ENCODE measurements at places on chromosomes 13 and 19.

- H3K27ac ChIP-seq = no peak overlapping the region
- DNase-seq = no peak
- no peaks in the 10 kb centered on the region for H3K36me3 ChIP-seq
- no peaks in the 10 kb centered on the region for H3K27me3 ChIP-seq
- peaks cover 38% of the 10 kb centered on the region for H3K4me1 ChIP-seq
Measured at GRCh38 chr13:51834581-51835171, 10.3 kb downstream of the TMEM272 start.

- H3K36me3 ChIP-seq = no peaks in the 10 kb centered on the region
- no peaks in the 10 kb centered on the region for H3K27me3 ChIP-seq
- no peak overlapping the region for H3K27ac ChIP-seq
Measured at GRCh38 chr13:37211487-37211886, 106.0 kb upstream of the CSNK1A1L start.

- H3K27me3 ChIP-seq = peaks cover under 1% of the 10 kb centered on the region
- H3K4me3 ChIP-seq = no peak overlapping the region
- H3K36me3 ChIP-seq = no peaks in the 10 kb centered on the region
- DNase-seq = no peak
Measured at GRCh38 chr13:101424381-101425155, 8.3 kb upstream of the NALCN start.

DNA sequence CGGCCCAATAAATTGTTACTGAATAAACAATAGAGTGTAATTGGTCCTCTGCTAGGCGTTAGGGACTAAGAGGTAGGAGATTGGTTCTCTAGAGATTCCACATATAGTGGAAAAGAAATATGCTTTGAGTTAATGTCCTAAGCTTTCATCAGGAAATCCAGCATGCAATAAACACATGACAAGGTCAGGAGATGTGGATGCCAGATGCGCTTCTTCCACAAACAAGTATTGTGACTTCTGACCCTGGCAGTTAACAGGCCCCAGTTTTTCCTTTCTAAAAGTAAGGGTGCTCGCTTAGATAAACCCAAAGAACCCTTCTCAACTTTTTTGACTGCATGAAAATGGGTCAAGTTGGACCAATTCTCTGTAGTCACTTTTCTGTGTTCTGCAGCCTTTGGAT lies 146.5 kb upstream of the SOX21 start:
- H3K4me1 ChIP-seq = peaks cover 7% of the 10 kb centered on the region
- peaks cover 11% of the 10 kb centered on the region for H3K27me3 ChIP-seq
- no peak overlapping the region for H3K27ac ChIP-seq

DNA sequence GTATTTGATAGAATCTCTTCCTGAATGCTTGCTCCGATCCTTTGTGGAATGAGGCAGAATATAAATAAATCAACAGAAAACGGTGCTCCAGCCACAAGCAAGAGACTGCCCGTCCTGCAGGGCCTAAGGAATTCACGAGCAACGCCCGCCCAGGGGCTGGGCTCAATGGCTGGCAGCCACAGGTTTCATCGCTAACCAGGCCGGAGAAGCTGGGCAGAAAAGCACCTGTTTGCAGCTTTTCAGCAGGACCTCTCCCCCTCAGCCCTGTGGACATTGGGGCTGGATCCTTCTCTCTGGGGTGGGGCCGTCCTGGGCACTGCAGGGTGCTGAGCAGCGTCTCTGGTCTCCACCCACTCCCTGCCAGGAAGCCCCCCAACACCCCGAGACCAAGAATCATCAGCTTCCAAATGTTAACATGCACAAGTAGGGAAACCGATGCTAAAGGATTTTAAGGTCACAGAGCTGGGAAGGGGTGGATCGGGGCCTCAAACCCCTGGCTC lies 102.5 kb downstream of the GADD45B start:
- H3K27ac ChIP-seq = no peak overlapping the region
- H3K27me3 ChIP-seq = peaks cover 7% of the 10 kb centered on the region
- H3K4me1 ChIP-seq = no peaks in the 10 kb centered on the region
- peaks cover 6% of the 10 kb centered on the region for H3K36me3 ChIP-seq
- H3K4me3 ChIP-seq = peak overlapping the region; percentile 57

DNA sequence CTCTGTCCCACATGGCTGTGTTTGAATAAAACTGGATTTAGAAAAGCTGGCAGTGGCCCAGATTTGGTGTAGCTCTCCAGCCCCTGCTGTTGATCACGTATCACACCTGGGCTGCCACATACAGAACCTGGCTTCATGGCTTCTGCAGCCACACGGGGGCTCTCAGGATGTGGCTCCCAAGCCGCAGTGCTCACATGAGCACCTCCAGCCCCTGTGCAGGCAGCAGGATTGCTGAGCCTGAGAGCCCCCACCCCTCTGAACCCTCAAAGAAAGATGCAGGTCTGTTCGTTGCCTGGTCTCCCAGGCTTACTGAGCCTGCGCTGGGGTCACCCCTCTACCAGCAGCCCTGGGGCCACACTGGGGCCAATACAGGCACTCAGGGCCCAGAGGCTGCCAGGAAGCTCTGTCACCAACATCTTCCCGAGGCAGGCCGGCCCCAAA lies 2.7 kb downstream of the PLEKHF1 start:
- H3K4me1 ChIP-seq = peaks cover 80% of the 10 kb centered on the region
- H3K36me3 ChIP-seq = peaks cover 12% of the 10 kb centered on the region
- H3K27ac ChIP-seq = peak overlapping the region; percentile 87
- H3K4me3 ChIP-seq = peak overlapping the region; percentile 85
